ENCODE measurements at places on chromosomes 2 and 18.

DNA sequence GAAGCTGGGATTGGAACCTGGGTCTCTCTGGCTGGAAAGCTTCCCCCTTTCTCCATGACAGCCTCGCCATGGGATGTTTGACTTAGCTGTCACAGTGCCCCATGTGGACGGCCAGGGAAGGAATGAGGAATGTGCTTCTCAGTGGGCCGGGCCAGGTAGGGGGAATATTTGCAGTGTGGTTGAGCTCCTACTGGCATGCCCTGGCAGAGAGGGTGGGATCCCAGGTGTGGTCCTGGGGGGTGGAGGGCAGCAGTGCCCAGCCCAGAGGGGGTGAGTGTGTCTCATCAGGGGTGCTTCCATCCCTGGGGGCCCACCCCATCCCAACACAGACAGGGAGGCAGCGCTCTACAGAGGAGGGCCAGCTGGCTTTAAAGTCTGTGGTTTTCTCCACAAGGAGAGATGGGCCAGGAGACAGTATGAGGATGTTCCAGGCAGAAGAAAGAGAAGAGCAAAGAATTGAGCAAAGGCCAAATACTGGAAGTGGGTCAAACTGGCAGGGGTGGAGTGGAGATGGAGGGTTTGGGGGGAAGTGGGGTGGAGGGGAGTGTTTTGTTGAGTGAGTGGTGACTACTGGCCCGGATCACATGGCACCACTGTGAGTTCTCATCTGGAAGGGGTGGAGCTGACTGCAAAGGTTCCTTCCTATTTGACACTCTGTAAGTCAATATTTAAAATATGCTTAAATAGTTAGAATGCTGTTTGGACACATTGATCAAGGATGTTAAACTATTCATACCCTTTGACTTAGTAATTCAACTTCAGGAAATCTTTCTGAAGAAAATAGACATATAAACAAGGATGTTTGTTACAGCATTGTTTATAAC, 94.0 kb downstream of the MYCN start:
- no peak for DNase-seq

DNA sequence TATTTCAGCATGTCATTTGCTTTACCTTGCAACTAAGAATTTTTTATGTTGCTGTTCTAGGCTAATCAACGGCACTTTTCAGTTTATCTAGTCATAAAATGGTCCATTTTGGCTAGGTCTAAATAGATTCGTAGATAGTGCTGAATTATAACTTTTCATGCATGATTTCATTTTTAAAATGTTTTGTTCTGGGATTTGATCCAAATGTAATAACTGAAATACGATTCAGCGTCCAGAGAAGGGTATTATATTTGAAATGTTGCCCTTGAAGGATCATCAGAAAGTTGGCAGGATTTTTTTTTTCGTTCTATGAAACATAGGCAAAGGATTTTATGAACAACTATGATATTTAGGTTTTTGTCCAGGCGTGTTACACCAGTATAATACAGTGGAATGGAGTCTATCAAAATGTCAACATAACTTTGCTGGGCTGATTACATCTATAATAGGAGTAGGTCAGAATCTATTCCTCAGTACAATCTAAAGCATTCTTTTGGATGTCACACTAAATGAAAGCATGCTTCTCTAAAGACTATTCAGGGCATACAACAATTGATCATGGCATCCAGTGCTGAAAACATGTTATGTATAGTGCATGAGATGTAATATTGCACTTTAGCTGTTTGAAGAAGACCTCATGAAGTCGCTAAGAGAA, 24.8 kb downstream of the TTC27 start:
- DNase-seq: no peak

DNA sequence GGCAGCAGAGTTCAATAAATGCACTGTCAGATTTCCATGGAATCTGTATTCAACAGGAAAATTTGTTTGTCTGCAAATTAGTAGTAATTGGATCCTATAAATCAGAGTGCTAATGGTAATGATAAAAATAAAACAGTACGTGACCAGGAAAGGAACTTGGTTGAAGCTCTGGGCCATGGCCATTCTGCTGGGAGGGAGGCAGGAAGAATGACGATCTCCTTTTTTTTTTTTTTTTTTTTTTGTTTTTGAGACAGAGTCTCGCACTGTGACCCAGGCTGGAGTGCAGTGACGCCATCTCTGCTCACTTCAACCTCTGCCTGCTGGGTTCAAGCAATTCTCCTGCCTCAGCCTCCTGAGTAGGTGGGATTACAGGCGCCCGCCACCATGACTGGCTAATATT, 94.8 kb upstream of the SEC11C start:
- no peak for DNase-seq

DNA sequence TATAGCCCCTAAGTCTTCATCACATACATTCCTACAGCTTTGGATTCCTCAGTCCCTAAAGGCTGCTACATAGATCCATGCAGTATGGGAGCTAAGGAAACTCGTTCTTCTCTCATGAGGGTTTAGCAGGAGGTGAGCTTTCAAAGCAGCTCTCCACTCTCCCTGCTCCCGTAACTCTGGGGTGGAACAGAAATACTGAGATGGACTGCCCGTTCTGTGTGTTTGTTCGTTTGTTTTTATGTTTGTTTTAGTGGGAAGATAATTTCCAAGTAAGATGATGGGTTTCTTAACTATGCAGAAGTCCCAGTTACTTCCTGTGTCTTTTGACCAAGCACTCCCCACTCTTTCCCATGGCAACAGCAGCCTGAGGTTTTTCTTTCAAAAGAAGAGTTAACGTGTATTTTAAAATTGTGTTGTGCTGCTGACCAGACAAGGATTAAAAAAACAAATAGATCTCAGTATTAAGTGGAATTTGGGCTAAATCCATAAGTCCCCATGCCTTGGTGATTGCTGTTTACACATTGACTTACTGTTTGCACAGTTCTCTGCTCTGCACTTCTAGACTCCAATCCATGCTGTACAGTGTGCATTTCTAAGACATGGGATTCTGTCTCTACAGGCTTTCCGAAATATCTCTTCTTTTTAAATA, 156.4 kb upstream of the SH3BP4 start:
- no peak for DNase-seq

GRCh38 chr2:215409331-215410127, 26.3 kb downstream of the FN1 start:
- no peak for DNase-seq

DNA sequence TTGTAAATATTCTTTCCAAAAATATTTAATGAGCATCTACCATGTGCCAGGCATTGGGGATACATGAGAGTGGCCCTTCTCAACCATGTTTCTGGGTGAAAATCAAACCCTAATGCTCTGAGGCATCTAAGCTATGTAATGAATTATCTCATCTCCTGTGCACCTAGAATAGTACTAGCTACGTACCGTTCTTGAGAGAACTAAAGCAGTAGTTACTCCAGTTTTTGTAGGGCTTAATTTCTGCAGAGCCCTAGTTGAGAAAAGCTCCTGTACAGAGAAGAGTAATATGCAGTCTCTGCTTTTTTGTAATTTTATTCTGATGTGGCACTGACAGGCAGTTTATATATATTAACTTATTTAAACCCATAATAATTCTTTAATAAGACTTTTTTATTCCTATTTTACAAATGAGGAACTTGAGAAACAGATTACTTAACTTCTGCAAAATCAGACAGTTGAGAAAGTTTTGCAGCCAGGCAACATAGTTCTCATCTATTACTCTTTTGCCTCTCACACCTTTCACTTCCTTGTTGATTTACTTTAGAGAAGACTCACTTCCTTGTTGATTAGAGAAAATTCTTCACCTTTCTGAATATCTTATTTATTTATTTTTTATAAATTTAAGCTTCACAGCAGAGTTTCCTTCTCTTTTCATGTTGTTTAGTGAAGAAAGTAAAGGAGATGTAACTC, 3.1 kb downstream of the SPOPL start:
- DNase-seq: no peak

GRCh38 chr2:157785866-157786662, 90.1 kb downstream of the ACVR1 start:
- DNase-seq: no peak

DNA sequence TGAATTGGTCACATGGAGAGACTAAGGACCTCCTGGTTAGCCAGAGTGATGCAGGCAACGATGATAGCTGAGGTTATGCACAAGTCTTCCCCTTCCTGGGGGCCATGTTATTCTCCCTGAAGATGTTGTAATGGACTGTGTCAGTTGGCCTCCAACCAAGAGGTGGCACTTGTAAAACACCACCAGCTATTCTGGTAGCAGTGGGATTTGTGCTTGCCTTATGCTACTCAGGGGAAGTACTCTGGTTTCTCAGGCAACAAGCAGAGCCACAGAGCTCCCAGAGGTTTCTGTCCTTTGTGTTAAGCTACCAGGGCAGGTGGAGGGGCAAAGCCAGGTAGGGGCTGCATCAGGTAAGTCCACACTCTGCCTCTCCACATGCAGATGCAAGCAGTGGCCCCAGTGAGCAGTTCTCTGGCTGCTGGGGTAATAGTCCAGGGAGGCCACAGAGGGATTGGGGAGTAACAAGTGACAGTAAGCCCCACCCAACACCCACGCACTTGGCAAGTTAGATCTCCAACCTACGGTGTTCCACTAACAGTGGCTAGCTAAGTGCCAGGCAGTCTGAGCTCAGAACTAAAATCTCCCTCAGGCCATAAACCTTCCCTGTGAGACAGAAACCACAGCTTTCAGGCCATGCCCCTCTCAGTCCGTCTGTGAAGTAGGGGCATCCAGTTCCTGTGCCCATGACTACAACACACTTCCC, 99.7 kb downstream of the RND3 start:
- DNase-seq: no peak

GRCh38 chr18:7596147-7596546, 29.0 kb downstream of the PTPRM start:
- no peak for DNase-seq

DNA sequence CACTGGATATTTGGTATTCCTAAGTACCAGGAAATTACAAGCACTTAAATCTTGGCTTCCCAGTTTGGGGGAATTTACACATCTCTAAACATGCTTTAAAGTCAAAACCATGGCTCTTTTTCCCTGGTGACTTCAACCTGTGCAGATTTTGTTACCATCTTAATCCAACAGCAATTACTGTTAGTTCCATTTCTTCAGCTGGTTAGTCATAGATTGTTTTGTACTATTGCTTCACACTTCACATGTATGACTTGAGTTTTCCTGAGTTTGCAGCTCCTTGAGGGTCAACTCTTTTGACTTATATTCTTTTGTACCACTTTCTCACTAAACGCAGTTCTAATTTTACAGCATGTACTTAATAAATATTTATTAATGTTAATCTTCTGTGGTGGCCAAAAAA, 203.4 kb upstream of the RND3 start:
- no peak for DNase-seq

DNA sequence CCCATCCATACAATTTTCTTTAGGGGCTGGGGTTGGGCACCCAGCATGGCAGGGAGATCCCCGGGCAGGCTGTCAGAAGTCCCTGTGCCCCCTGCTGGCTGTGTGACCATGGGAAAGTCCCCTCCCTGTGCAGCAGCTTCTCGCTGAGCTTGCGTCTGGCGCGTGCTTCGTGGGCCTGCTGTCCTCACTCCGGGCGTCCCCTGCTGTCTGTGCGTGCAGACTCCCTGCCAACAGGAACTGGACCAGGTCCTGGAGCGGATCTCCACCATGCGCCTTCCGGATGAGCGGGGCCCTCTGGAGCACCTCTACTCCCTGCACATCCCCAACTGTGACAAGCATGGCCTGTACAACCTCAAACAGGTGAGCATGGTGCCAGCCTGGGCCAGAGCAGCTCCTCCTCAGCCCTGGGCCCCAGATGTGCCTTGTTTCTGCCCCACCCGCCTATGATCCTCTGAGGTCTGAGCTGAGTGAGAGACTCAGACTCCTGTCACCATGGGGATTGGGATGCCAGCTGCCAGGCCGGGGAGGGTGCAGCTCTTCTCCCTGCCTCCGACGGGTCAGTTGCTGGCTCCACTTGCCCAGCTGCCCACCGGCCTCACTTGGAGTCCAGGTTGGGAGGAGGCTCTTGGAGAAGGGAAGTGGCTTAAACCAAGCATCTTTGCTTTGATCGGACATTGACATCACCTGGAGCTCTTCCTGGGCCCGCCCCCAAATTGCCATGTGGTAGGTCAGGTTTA, 28.6 kb downstream of the IGFBP2 start:
- no peak for DNase-seq

- no peak for DNase-seq
Observed at GRCh38 chr2:75079575-75079974, 119.7 kb downstream of the TACR1 start.

GRCh38 chr2:218406949-218407618, 7.4 kb downstream of the CTDSP1 start:
- DNase-seq: peak; percentile 59

DNA sequence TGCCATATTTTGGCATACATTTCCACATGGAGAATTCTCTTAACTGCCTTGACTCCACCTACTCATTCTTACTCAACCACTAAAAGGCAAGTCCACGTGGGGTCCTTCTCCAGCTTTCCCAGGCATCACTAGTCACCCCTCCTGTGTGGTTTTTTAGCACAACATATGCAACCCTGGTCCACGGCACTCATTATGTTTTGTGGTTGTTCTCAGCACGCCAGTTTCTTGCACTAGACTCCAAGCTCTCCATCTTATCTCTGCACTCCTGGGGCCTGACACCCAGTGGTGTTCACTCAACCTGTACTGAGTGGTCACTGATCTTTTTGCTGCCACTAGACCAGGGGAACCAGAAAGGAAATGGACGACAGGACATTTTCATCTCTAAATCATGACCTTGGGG, 18.0 kb downstream of the MARCHF4 start:
- no peak for DNase-seq

DNA sequence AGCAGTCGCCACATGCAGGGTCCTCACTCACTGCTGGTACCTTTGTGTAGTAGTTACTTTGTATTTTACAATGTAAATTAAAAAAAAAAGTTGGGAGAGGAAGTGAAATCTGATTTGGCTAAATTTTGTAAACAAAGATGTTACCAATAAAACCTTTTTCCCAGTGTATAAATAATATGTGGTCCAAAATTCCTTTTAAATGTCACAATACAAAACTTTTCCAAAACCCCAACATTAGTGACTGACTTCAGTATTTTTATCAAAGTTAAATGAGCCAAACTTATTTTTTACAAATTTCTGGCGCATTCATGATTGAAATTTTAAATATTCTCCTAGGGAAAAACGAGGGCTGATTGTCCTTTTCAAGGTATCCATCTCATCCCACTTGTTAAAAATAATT, 239.9 kb downstream of the AGAP1 start:
- no peak for DNase-seq

- DNase-seq: no peak
Observed at GRCh38 chr2:184727813-184728212, 129.5 kb downstream of the ZNF804A start.

- DNase-seq: no peak
Observed at GRCh38 chr2:69995511-69995910, 34.1 kb upstream of the ASPRV1 start.

DNA sequence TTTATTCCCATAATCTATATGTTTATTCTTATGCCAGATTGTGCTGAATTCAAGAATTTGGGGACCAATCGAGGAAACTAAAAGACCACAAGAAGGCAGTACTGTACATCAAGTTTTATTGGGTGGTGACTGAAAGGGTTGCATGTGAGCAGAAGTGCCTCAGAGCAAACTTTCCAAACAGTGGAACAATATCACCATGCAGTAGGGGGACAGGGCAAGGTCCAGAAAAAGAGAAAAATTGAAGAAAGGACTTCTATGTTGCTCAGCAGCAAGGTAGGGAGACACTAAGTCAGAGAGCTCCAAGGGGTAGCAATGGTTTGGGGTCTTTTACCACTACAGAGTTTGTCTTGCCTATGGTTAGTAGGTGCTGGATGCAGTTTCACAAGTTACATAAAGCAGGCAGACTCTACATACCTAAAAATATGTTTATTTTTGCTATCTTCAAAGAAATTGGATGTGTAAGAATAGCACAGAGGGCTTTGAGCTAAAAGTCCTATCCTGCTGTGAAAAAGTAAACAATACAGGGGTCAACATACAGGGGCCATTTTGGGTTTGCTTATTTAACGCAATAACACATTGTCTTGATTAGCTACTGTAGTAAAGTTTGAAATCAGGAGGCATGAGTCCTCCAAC, 43.8 kb upstream of the ZBTB14 start:
- DNase-seq: no peak

Measured in CD4-positive, alpha-beta T cell (primary cell).